T-helper 2 cell (primary cell): ENCODE measurements at places on chromosomes 6 and 20.

GRCh38 chr6:81981812-81982211 is 229.3 kb upstream of the TENT5A start:
- DNase-seq: no peak

GRCh38 chr6:127342946-127343808 is at the start of gene ECHDC1:
TSS of gene ECHDC1 (minus strand) at chr6:127343609. CDS start at chr6:127331028, 12,581 bp downstream.
- DNase-seq: peak; percentile 92

DNA sequence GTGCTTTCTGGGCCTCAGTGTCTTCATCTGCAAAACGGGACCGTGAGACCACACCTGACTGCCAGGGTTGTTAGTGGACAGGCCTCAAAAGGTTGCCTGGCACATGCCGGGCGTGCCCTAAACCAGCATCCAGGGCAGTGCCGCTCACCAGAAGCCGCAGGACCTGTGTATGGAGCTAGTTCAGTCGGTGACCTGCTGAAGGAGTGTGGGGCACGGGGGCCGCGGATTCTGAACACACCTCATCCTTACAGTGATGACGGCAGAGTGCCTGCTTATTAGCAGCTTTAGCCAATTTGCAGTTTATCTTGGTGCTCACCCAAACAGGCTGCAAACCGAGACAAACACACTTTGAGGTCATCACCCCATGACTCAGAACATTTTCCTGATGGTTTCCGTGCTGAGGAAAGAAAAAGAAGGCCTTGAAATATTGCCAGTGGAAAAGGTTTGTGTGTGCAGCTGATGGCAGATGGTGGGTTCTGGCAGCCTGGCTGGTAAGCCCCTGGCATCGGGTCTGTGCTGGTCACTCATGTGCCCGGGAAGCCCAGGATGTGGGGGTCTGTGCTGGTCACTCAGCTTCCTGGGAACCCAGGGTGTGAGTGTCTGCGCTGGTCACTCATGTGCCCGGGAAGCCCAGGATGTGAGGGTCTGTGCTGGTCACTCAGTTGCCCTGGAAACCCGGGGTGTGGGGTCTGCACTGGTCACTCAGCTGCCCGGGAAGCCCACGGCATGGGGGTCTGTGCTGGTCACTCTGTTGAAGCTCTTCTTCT is 153.8 kb downstream of the ERMARD start:
- DNase-seq: no peak

- no peak for DNase-seq
Measured at GRCh38 chr6:53598265-53598907, 53.5 kb upstream of the GCLC start.

GRCh38 chr20:39181490-39181889 is 219.3 kb downstream of the DHX35 start:
- no peak for DNase-seq

- DNase-seq: no peak
Measured at GRCh38 chr6:47938405-47938804, 156.6 kb downstream of the OPN5 start.

- no peak for DNase-seq
Measured at GRCh38 chr6:152976749-152977148, 6.1 kb downstream of the FBXO5 start.

- peak; percentile 76 for DNase-seq
Measured at GRCh38 chr6:125986301-125987025, at the start of gene TRMT11. TSS of gene TRMT11 (plus strand) at chr6:125986540. CDS start at chr6:125986551, 11 bp downstream.

DNA sequence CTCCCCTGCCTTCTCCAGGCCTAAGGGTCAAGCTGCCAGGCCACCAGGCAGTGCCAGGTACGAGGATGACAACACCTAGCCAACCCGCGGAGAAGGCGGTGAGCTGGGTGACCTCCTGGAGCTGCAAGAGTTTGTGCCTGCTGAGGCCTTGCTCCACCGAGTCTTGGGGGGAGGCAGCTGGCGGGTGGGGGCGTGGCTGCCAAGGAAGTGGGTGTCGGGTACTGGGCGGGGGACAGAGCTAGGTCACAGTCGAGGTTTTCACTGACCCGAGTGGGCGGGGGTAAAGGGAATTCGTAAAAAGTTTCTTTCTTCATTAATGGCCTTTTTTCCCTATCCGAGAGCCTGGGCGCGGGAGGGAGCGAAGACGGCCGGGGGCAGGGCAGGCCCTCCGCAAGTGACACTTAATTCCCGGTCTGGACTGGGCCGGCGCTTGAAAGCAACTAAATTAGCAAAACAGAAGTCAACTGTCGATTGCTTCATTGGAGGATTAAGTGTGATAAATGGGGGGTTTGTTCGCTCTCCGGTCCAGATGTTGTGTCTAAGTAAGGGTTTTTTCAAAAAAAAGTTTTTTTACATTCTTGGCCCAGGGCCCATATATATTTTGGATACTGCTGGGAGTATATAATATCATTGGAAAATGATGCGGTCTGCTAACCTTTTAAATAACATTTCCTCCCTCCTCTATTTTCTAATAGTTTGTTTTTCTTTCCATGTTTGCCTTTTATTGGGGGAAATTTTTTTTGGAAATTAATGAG is 43.1 kb upstream of the FOXP4 start:
- no peak for DNase-seq

DNA sequence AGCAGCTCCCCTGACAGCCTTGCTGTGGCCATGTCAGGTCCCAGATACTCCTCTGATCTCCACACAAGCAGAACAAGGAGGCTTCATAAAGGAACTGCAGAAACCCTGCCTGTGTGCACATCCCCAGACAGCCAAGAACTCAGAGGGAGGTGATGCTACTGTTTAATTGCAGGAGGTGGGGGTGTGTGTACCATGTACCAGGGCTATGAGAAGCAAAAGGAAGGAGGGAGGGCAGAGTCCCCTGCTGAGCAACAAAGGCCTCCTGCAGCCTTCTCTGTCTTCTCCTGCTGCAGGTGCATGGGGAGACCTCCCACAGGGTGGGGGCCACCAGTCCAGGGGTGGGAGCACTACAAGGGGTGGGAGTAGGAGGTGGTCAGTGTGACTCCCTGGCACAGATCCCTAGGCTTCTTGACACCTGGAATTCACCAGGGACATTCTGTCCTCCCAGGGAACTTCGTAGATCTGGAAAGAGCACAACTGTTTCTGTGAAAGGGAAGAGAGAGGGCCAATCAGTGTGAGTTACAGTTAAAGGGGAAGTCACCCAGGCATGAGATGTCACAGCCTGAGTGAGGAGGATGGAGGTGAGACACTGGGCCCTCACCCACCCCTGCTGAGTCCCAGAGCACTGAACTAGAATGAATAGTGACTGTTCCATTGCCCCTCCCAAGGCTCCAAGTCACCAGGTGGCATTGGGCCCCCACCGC is 2.8 kb downstream of the CST2 start:
- no peak for DNase-seq

GRCh38 chr20:20331817-20332216 is 36.1 kb upstream of the INSM1 start:
- DNase-seq: no peak

DNA sequence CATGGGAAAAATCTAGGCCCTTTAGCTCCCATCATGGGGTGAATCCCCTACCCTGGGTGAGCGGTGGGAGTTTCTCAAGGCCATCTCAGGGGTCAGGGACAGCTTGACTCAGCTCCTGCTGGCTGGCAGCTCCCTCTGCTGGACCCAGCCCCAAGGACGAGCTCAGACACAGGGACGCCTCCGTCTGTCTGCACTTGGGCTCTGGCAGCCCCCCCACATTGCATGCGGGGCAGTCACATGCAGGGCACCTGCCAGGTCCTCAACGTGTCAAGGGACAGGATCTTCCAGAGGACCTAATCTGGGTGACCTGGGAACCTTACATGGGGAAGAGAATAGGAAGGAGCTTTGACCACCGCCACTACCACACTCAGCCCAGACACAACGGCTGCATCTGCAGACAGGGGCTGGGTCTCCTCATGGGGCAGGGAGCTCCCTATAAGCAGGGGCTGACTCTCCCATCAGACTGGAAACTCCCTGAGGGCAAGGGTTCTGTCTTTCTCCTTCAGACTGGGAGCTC is 173.4 kb downstream of the MRPL14 start:
- DNase-seq: no peak

- no peak for DNase-seq
Measured at GRCh38 chr6:21121636-21122136, 471.9 kb upstream of the SOX4 start.

- no peak for DNase-seq
Measured at GRCh38 chr6:13916230-13916944, 8.4 kb upstream of the RNF182 start.

GRCh38 chr6:137191670-137192069 is 18.2 kb upstream of the IL22RA2 start:
- DNase-seq: no peak

- DNase-seq: no peak
Measured at GRCh38 chr6:6806844-6807518, 218.5 kb downstream of the LY86 start.

GRCh38 chr6:68126089-68126749 is 508.9 kb upstream of the ADGRB3 start:
- DNase-seq: no peak

DNA sequence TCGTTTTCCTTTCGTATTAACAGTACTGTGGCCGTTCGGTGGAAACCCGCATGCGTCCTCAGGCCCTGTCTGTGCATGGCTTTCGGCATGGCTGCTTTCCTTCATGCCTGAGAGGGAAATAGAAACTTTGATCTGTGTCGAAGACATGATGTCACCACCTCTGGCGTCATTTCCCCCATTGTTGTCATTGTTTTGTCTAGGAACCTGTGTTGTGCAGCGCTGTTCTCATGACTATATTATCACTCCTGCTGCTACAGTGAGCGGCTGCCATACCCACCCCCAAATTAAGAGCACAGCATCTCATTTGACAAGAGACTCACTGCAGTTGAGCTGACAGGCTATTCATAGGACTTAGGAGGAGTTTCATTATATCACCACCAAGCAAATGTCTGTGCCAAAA is 172.3 kb downstream of the TMEM242 start:
- DNase-seq: no peak

GRCh38 chr20:23092384-23092756 is 6.2 kb upstream of the CD93 start:
- DNase-seq: no peak

- peak; percentile 56 for DNase-seq
Measured at GRCh38 chr6:26043384-26044139, 43.7 kb upstream of the HFE start.

DNA sequence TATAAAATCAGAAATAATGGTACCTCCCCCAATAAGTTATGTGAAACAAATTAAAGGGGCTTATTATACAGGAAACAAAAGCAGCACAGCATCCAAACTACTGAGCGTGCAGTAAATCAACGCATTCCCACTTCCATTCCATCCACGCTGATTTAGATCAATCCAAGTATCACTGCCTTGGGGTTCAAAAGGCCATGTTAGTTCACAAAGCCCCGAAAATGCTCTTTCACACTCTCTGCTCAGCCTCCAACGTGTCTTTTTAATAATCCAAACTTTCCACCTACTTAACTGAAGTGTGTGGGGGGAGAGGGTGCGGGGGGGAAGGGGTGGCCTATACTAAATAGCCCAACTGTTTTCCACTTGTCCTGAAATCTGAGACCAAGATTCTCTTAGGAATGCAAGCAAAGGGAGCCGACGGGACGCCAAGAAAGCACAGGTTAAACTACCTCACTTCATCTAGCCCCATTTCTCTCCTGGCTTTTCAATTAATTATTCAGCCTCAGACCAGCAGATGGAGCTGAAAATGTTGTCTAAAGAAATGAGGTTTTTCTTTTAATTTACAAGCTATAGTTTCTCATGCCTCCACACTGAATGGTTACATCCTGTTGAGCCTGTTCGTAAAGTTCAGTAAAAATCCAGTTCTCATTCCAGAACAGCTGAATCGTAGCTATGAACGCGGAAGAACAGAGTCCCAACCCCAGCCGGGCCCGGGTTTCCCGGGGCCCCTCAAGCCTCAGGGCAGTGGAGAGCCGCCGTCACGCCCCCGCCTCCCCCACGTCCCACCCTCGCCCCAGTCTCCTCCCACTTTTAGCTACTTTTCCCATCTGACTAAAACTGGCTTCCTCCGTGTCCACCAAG is 1.0 kb upstream of the NXT1 start:
- DNase-seq: no peak

DNA sequence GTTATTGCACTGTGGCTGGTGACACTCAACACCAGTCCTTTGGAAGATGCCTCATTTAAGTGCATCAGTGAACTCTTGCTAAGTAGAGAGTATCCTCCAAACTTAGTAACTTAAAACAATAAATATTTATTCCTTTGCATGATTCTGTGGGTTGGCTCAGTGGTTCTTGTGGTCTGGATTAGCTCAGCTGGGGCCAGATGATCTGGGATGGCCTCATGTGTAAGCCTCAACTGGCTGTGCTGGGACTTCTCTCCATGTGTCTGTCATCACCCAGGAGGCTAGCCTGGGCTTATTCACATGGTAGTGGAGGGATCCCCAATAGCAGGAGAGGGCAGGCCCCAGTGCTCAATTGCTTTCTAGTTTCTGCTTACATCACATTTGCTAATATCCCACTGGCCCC is 8.3 kb downstream of the LRRN4 start:
- no peak for DNase-seq

GRCh38 chr6:43974643-43975230 is 152.5 kb downstream of the MRPL14 start:
- DNase-seq: no peak

- no peak for DNase-seq
Measured at GRCh38 chr6:161100072-161100471, 108.5 kb downstream of the MAP3K4 start.

GRCh38 chr20:45223136-45223535 is 2.0 kb downstream of the SEMG2 start:
- DNase-seq: no peak

- peak; percentile 25 for DNase-seq
Measured at GRCh38 chr6:69866351-69866769, at the start of gene COL19A1. TSS of gene COL19A1 (plus strand) at chr6:69866556. CDS start at chr6:69879568, 13,012 bp downstream.

- no peak for DNase-seq
Measured at GRCh38 chr6:108080010-108080780, 5.7 kb upstream of the OSTM1 start.

GRCh38 chr20:60365064-60365666 is 406.9 kb downstream of the CDH26 start:
- no peak for DNase-seq
